Sciatic nerve (tissue), 2 donors: ENCODE measurements at places on chromosomes 4 and X. TPM values are rescaled to one million over a fixed set of nuclear protein-coding genes. Genes with fewer than 3 reads are reported as not detected.

GRCh38 chrX:74063426-74064155, 240.4 kb upstream of the ZCCHC13 start:
- DNase-seq, result no peak

DNA sequence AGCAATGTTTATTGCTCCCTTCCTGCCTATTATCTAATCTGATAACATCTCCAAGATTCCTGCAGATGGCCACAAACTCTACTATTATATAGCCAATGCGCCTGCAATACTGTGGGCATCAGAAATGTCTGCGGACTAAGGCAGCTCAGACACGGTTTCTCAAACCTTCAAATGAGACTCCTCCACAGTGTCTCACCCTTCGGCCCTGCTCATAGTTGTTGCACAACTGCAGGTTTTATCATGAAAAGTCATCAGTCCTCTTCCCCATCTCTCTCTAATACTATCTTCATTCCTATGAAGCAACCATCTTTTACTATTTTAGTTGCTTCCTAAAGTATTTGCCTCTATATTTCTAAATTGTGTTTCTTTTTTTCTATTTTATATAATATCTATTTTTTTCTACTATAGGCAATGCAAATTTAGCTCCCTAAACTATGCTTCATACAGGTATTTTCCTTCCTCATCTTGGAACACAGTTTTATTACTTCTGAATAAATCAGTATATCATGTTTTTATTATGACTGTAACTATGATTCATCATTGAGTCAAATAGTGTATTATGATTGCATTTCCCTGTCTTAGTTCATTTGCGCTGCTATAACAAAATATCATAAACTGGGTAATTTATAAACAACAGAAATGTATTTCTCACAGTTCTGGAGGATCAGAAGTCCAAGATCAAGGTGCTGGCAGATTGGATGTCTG, 129.7 kb upstream of the EDNRA start:
- no peak for DNase-seq

GRCh38 chrX:29913647-29914046, 301.7 kb upstream of the MAGEB2 start:
- DNase-seq, result no peak

- DNase-seq, result no peak
Measured at GRCh38 chr4:144739511-144740033, 93.6 kb downstream of the HHIP start.

The MAGEB10 gene
- not detected for total RNA-seq

The PTCHD1 gene
- total RNA-seq, result 0.04 TPM

The SPOCK3 gene
- not detected for total RNA-seq
